ENCODE measurements at places on chromosomes 2 and 18. TPM values are rescaled to one million over a fixed set of nuclear protein-coding genes. Genes with fewer than 3 reads are reported as not detected.
A peak's percentile ranks its signal among the peaks of the same experiment; 100 is the strongest.

FER1L5 gene
- total RNA-seq = 0.18 TPM

ERICH2 gene
- 2.5 TPM for total RNA-seq

PTPRN gene
- total RNA-seq = not detected

DNA sequence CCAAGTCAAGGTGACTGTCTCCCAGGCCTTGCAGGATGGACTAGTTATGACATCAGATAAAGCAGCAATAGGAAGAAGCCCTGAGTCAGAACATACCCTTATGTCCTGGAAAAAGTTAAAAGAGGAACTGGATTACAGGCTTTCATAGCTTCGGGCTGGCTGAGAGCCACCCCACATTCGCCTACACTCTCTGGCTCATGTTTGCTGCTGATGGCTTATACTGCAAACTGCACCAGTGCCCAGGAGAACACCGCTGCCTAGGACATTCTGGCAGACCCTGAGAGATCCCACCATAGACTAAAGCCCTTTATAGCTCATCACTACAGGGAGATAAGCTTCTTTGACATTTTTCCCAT, 20.3 kb downstream of the SLC8A1 start:
- peak; percentile 41 for DNase-seq

- no peak for DNase-seq
These were observed 1131.2 kb downstream of the TSN start for GRCh38 chr2:122886479-122887145.

DNA sequence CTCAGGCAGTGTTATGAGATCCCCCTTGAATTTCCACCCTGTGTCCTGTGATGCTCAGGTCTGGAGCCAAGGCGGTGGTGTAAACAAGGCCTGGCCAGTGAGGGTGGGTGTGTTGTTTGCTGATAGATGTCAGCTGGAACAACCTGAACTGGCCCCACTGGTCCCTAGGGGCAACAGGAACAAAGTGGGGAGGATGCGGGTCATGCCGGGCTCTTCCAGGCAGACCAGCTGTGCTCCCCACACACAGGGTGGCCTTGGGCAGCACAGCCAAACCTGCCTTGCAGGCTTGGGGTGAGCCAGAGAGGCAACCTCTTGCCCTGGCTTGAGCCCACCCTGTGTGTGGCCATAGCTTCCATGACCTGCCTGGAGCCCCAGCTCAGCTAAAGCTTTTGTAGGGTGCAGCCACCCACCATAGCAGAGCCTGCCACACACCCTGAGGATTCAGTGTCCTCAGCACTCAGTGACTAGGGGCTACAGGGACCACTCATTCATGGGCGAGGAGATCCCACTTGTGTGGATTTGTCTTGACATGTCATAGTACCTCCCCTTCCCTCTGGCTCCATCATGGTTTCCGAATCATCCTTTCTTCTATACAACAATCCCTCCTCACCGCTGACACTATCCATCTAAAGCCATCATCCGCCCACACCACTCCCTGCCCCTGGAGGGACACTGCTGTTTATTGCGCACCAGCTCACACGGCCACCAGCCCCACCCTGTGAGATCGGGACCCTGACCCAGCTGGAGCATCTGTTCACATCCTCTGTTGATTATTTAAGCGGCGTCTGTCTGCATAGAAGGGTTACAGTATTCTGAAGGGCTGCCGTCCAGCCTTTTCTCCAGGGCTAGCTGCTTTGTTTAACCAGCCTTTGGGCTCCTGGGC, 268.8 kb downstream of the CYP26B1 start:
- no peak for DNase-seq

GRCh38 chr18:63888470-63889190, 1.1 kb downstream of the SERPINB2 start:
- no peak for DNase-seq

- DNase-seq = no peak
These were observed 104.4 kb upstream of the STK17B start for GRCh38 chr2:196275646-196276352.

GRCh38 chr2:54638774-54639187, 84.7 kb upstream of the EML6 start:
- no peak for DNase-seq

- DNase-seq = no peak
These were observed 62.7 kb downstream of the BIN1 start for GRCh38 chr2:127044165-127044718.

GRCh38 chr2:88398180-88398579, 54.3 kb downstream of the FOXI3 start:
- DNase-seq = no peak

DNA sequence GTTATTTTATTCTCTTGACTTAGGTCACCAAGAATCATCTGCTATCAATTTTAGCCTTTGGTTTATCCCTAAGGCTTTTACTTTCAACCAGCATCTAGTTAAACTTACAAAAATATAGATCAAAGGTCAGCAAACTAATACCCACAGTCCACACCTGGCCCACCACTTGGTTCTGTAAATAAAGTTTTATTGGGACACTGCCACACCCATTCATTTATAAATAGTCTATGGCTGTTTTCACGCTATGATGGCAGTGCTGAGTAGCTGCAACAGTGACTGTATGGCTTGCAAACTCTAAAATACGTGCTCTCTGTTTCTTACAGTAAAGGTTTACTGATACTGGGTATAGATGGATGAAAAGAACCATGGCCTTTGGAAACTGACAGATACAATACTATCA, 107.0 kb downstream of the MEP1B start:
- no peak for DNase-seq

DNA sequence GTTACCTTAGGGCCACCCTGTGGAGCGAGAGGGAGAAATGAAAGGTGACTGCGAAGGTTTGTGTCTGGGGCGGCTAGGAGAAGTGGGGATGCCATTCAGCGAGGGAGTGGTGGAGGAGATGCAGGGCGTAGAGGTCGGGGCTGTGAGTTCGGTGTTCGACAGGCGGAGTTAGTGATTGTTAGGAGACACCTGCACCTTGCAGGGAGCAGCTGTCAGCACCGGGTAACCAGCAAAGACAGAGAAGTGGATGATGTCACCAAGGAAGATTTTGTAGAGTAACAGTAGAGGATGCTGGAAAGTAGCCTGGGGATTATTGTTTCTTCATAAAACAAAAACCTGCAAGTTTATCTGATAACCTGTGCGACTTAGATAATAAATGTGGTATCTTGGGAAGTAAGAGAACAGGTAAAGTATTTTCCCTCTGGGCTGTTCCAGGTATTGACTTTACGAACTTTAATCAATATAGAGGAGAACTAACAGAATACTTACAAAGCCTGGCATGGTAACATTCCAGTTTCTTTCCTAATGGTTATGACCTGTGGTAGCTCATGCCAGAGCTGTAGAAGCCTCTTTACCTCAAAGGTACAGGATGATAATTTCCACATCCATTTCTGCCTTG, 63.8 kb downstream of the SPTBN1 start:
- DNase-seq = no peak

GRCh38 chr2:167692936-167693335, 554.5 kb downstream of the STK39 start:
- no peak for DNase-seq

GRCh38 chr2:79235135-79235534, 75.6 kb upstream of the REG3A start:
- DNase-seq = no peak

DNA sequence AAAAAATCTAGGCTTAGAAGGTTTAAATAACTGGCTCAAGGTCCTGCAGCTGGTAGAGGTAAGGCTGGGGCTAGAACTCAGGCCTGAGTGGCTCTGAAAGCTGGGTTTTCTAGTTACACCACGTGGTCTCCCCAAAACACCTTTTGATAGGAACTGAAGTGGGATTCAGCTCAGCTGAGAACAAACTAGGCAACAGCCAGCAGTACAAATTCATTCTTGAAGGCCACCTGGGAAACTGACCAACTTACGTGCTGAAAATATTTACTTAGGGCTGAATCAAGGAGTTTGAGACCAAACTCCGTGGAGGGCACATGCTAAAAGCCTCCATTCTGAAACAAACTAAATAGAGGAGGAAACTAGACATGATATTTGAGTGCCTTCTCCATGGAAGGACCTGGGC, 67.2 kb downstream of the AOX1 start:
- no peak for DNase-seq

GRCh38 chr18:61031626-61032025, 301.6 kb upstream of the CDH20 start:
- DNase-seq = no peak

Data from foreskin keratinocyte (primary cell).